Non-pigmented ciliary epithelial cell (primary cell): ENCODE measurements at places on chromosomes 11 and 22.

- no peak for DNase-seq
These were observed 53.5 kb downstream of the COMMD9 start for GRCh38 chr11:36235750-36236149.

DNA sequence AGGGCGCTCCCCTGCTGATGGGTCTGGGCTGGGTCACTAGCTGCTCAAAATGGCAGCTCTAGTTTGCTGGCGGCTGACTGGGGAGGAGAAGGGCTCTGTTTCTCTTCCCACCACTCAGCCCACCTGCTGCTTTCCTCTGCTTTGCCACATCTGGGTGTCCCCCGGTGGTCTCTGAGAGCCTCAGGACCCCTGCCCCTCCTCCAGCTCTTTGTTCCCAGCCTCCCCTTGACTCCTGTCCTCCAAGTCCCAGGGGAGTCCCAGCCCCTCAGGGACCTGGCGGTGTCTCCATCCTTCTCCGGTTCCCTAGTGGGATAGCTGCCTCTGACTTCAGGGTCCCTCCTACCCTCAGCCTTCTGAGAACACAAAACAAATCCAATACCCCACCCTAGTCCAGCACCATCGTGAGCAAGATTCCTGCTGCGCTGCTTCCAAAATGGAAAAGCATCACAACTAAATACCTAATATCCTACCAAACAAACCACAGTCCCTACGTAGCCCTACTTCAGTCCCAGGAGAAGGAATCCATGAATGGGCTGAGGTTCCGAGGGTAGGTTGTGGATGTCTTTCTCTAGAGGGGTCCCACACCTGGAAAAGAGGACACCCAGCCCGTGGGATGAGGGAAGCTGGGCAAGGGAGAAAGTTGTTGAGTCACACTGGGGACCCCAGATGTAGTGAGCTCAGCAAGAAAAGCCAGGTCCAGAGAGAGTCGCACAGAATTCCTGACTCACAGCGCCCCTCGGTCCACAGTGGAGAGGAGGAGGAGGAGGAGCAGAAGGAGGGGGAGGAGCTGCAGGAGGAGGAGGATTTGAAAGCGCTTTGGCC is 45.0 kb upstream of the NNMT start:
- no peak for DNase-seq

GRCh38 chr22:30559889-30560288 is 13.3 kb upstream of the SEC14L6 start:
- no peak for DNase-seq

GRCh38 chr11:77086521-77087472 is 15.8 kb upstream of the OMP start:
- DNase-seq = no peak

- no peak for DNase-seq
These were observed 59.6 kb downstream of the GUCY1A2 start for GRCh38 chr11:106958517-106959248.
